ENCODE measurements at places on chromosomes 3 and 15.

DNA sequence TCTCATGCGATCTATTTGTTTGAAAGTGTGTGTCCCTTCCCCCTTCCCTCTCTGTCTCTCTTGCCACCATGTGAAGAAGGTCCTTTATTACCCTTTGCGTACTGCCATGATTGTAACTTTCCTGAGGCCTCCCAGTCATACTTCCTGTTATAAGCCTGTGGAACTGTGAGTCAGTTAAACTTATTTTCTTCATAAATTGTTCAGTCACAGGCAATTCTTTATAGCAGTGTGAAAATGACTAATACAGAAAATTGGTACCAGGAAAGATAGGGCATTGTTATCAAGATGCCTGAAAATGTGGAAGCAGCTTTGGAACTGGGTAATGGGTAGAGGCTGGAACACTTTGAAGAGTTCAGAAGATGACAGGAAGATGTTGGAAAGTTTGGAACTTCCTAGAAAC, 743.7 kb upstream of the NECTIN3 start:
- DNase-seq, result no peak

GRCh38 chr3:171225165-171225564, 198.6 kb upstream of the SLC2A2 start:
- no peak for DNase-seq

GRCh38 chr3:127420829-127421228, 133.0 kb upstream of the PRR20G start:
- DNase-seq, result no peak

DNA sequence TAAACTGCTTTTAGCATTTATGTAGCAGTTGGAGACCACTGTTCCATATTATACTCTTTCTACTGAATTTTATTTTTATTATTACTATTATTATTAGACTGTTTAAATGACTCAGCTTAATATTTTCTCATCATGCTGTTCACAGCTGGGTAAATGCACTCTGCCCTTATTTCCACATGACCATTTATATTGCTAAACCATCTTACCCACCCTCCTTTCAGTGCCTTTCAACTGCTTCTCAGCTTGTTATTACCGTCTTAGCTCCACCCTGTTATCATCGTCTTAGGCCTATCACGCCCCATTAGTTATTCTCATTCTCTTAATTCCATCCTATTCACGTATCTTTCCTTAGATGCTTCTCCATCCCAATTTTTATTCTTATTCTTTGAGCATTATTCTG, 212.6 kb downstream of the GAP43 start:
- no peak for DNase-seq

DNA sequence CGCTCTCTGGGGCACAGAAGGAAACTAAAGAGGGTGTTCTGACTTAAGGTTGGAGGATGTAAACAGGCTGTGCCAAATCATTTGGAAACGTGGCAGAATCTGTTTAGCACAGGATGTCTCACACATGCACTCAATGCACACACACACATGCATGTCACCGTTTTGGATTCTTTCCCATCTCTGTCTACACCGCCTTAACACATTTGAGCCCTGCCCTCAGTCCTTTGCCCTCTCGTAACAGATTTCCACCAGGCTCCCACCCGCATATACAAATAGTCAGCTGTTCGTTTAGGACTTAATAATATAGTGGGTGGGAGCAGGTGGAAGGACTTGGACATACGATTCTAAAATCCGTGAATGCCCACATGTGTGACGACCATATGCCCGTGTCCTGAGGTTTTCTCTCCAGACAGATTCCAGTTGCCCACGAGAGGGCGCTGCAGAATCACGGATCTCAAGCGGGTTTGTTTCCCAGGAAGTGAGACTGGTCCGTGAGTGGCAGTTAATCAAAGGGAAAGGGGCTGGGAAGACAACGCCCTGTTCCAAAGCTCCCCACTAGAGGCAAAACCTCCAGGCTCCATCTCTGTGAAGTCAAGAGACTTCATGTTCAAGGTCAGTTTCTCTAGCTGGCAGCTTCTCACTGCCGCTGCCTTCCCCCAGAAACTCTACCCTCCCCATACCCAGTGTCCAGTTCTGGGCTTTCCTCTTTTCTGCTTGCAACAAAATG, 44.5 kb downstream of the NOX5 start:
- DNase-seq, result peak; percentile 23

DNA sequence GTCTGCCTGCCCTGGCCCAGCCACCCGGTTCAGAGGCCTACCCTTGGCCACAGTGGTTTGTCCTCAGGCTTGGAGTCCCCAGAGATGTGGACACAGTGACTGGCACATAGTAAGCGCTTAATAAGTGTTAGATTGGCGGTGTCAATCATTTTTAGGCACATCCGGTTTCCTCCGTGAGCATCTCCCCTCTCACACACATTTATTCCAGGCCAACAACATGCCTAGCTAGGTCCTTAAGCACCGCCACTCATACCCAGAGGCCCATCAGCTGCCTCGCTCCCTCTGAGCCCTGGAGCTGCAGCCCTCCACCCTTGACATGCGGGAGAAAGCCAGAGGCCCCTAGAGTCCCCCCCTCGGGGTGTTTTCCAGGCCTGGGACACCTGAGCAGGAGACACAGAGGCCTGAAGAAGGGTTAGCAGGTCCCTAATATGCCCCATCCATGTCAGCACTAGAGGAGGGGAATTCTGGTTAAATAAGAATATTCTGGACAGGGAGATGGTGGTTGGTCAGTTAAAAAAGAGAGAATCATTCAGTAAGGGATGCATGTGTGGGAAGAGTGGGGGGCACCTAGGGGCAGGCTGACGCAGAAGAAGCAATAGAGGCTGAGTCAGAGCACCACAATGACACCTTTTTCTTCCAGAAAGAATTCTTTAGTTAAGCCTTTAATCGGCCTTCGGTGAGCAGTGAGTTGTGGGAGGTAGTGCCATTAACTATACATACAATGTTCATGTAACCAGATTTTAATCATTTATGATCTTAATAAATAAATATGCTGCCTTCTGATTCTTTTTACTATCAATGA, 22.3 kb downstream of the NR2F2 start:
- DNase-seq, result no peak

- DNase-seq, result no peak
These were observed 560 bp upstream of the TTLL13 start for GRCh38 chr15:90248789-90249202.

- DNase-seq, result no peak
These were observed 19.9 kb downstream of the TAMM41 start for GRCh38 chr3:11826628-11827265.

GRCh38 chr3:187262360-187262759, 29.2 kb downstream of the MASP1 start:
- DNase-seq, result no peak

GRCh38 chr3:52904000-52904399, 6.7 kb upstream of the STIMATE start:
- no peak for DNase-seq

- no peak for DNase-seq
These were observed 49.0 kb downstream of the LARS2 start for GRCh38 chr3:45437383-45437782.

DNA sequence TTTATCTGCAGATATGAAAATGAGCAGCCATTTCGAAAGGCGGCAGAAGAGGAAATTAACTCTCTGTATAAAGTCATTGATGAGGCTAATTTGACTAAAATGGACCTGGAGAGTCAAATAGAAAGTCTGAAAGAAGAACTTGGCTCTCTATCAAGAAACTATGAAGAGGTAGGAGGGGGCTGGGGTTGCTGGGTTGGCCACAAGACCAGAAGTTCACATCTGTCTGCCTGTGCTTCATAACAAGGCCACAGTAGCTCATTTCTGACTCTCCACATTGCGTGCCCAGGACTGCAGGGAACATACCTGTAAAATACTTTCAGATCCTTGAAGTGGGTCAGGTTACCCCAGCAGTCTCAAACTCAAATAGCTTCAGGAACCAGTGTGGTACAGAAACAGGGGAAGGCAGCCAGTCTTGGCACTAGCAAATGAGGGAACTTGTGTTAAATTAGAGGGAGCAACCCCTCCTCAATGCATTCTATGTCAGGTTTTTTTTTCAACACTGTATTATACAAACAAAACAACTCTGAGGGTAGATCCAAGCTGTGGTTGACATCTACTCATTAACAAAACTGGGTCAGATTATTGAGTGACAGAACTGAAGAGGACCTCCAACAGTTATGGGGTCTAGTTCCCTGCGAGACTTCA, 48.7 kb downstream of the BFSP2 start:
- no peak for DNase-seq

DNA sequence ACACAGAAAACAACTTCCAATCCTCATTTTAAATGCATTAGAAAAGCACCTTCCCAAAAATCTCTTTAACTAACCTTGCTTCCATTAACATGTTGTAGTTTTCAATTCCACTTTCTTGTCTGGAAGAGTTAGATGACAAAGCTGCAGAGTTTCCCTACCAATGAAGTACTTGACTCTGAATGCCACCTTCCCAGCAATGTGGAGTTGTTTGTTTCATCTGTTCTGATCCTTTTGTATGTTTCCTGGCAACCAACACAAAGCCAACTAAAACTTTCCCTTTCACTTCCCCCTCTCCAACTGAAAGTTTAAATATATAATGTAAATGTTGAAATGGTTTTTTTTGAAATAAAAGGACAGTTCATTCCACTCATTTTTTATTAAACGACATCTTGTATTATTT, at the start of gene WDR49:
Gene WDR49 (minus strand): TSS at position 183 of the 400 bp plus-strand sequence. CDS start 517 bp downstream, outside the sequence.
- no peak for DNase-seq

GRCh38 chr3:40782111-40782721, 257.5 kb downstream of the ZNF621 start:
- no peak for DNase-seq

DNA sequence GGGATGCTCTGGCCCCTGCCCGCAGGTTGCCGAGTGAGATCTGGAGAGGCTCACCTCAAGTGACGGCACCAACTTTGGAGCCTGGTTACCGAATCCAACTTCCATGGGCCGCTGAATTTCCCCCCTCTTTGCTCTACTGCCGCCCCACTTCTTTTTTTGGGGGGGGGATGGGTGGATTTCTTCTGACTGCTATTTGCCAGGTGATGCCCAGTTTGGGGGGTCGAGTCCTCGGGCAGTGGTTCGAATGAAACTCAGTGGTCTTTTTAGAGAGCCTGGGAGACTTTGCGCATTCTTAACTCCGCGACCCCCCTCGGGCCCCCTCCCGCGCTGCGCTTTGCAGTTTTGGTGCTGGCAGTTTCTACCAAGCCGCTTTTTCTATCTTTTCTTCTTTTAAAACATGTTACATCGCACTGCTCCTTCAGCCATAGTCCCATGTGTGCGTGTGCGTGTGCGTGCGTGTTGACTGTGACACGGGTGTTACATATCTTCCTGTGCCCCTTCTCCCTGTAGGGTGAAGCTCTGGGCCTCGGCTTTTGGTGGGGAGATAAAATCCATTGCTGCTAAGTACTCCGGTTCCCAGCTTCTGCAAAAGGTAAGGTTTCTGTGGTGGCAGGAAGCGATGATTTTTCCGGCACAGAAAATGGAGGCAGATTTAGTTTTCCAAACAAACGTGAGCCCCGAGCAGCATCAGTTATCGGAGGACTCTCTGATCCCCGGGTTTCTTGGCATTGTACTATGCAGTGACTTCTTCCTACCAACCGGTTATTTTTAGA, 837 bp downstream of the CACNA2D3 start:
- no peak for DNase-seq

GRCh38 chr3:123054931-123055330, 11.9 kb upstream of the PDIA5 start:
- no peak for DNase-seq

DNA sequence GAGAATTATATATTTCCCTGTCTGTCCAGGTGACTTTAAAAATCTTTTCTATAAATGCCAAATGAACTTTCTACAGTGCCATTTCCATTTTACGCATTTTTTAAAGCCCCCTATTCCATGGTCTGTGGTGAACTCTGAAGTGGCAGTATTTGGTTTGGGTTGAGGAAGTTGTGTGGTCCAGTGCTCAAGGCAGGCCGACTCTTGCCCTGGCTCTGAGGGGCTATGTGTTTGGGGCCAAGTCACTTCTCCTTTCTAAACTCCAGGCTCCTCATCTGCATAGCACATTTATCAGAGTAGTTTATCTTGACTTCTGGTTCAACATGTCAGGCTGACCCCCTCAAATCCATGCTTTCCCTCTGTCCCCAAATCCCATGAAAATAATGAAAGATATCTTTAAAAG, 14.1 kb downstream of the TTC21A start:
- DNase-seq, result no peak

GRCh38 chr3:190132371-190132770, 11.7 kb upstream of the P3H2 start:
- no peak for DNase-seq

GRCh38 chr3:83065851-83066460, 1304.5 kb upstream of the GBE1 start:
- no peak for DNase-seq

DNA sequence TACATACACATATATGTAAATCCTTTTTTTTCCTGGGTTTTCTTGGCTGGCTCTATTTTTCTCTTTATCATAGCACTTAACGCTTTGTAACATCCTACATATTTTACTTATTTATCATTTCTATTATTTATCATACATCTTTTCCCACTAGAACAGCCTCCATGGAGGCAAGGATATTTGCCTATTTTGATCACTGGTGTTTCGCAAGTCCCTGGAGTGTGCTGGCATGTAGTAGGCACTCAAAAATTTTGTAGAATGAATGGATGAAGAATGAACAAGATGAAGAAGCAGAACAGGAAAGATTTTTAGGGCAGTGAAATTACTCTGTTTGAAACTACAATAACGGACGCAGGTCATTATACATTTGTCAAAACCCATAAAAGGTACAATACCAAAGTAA, 83.0 kb upstream of the PTX3 start:
- no peak for DNase-seq

GRCh38 chr3:4751029-4751501, 228.2 kb upstream of the BHLHE40 start:
- no peak for DNase-seq

DNA sequence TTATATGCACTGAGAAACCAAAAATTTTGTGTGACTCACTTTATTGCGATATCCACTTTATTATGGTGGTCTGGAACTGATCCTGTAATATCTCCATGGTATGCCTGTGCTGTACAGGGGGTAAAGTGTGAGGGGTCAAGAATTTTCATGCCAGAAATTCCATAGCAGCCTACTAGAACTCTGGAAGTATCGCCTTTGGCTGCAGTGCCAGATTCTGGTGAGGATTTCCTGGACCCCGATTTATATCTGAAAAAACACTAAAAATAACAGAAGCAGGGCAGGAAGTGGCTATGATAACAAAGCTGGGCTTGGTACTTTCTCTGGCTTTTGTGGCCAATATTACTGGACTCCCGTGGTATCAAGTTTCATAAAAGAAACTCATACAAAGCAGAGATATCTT, 36.4 kb downstream of the CCDC80 start:
- no peak for DNase-seq

DNA sequence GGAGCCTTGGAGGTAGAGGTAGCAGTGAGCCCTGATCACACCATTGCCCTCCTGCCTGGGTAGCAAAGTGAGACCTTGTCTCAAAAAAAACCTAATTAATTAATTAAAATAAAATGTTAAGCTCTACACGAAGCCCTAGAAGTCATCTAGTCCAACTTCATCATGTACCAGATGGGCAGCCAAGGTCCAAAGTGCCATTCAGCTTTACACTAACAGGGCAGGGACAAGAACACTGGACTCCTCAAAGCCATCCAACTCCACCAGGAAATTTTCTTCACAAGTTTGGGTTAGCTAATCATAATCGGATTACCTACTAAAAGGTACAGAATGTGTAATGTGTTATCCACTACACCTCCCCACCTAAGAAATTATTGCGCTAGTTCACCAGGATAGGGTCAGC, 48.8 kb downstream of the WWTR1 start:
- no peak for DNase-seq

Measured in activated CD8-positive, alpha-beta memory T cell treated with anti-CD3 and anti-CD28 coated beads for 48 hours (primary cell).